ENCODE measurements at places on chromosomes 11 and 22. TPM values are rescaled to one million over a fixed set of nuclear protein-coding genes. Genes with fewer than 3 reads are reported as not detected.

CNIH2 gene
- 2.4 TPM for total RNA-seq

TUB gene
- 6.5 TPM for total RNA-seq

KCNJ1 gene
- not detected for total RNA-seq

CBLIF gene
- not detected for total RNA-seq

KDM4D gene
- 0.48 TPM for total RNA-seq

KCNJ11 gene
- 1.3 TPM for total RNA-seq

LGR4 gene
- total RNA-seq = 50.3 TPM

HOATZ gene
- total RNA-seq = not detected

ANKK1 gene
- total RNA-seq = not detected

INSC gene
- total RNA-seq = not detected

Measured in A549 treated with GW870086 at 1 μM for 4 hours (cell line).